Liver (tissue), 10 donors: ENCODE measurements at places on chromosomes 7 and 10. TPM values are rescaled to one million over a fixed set of nuclear protein-coding genes. Genes with fewer than 3 reads are reported as not detected.

GRCh38 chr7:40874756-40875155 lies 740.0 kb downstream of the SUGCT start:
- H3K36me3 ChIP-seq = no peaks in the 10 kb centered on the region
- no peak overlapping the region for H3K4me3 ChIP-seq
- no peak for DNase-seq
- no peak overlapping the region for H3K27ac ChIP-seq

DNA sequence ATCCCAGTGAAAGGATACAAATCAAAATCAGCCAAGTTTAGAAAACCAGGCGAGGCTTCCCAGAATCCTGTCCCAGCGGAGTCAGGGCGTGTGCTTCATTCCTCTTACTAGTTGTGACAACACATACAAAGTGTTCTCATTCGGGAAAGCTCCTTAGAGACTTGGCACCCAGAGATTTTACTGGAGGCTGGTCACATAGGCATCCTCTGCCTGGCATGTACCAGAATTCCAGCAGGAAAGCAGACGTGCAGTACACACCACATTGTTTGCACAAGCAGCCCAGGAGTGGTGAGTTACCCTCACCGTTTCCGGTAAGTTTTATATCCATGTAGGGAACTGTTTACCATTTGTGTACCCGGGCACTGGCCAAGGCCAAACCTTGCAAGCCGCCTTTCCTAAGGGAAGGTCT lies 34.9 kb downstream of the MMRN2 start:
- H3K4me1 ChIP-seq = no peaks in the 10 kb centered on the region
- H3K27me3 ChIP-seq = no peaks in the 10 kb centered on the region
- no peak for DNase-seq
- H3K27ac ChIP-seq = no peak overlapping the region
- no peak overlapping the region for H3K4me3 ChIP-seq
- peaks cover 18% of the 10 kb centered on the region for H3K36me3 ChIP-seq

GRCh38 chr7:99008921-99009530 lies 130.7 kb downstream of the TRRAP start:
- no peak overlapping the region for H3K27ac ChIP-seq
- no peaks in the 10 kb centered on the region for H3K27me3 ChIP-seq
- H3K4me1 ChIP-seq = no peaks in the 10 kb centered on the region

DNA sequence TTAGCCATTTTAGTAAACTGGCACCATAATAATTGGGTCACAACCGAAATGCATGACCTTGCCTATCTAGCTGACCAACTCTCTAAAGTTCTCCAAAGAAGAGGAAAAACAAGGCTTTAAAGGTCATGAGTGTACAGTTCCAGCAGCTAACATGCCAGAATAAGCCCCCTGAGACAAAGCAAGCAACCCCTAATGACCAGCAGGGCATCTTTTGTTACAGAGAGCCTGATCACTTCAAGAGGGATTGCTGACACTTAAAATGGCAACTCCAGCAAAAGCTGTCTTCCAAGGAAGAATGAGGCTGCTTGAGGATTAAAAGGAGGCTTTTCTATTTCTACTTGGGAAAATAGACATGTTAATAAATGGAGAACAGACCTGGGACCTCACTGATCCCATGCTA lies 213.6 kb downstream of the CDC14C start:
- no peaks in the 10 kb centered on the region for H3K27me3 ChIP-seq
- no peaks in the 10 kb centered on the region for H3K36me3 ChIP-seq
- H3K27ac ChIP-seq = no peak overlapping the region

DNA sequence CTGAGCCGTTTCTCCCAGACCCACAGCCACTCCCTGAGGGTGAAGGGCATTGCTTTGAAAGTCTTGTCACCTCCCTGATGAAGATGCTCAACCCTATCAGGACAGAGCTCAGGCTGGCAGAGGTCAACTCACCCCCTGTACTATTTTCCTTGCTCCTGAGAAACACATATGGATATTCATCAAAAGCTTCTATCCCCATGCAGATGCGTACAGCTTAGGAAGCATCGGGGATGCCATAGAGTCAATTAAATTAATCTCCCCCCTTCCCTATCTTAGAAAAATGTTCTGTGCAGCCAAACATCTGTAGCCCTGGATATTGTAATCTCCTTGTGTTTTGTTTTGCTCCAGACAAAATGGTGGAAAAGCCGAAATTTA lies 67.2 kb downstream of the EMX2 start:
- no peaks in the 10 kb centered on the region for H3K36me3 ChIP-seq
- no peak overlapping the region for H3K4me3 ChIP-seq
- H3K27me3 ChIP-seq = peaks cover 6% of the 10 kb centered on the region
- H3K4me1 ChIP-seq = no peaks in the 10 kb centered on the region
- no peak for DNase-seq
- H3K27ac ChIP-seq = no peak overlapping the region

DNA sequence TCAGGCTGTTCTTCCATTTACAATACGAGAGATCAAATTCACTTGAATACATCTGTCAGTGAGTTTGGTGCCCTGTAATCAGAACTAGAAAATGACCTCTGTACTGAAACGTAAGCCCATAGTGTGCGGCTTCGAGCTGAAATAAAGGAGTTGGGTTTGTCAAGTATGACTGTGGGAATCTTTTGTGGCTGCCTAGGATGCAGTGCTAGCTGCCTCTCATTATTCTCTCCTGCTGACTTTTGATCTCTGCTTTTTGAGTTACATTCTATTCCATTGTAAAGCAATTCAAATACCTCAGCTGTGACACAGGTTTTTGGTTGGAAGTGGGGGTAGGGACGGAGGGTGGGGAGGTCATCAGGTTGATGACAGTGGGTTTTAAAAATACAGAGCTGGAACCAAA lies 40.4 kb downstream of the ICA1 start:
- H3K4me1 ChIP-seq = peaks cover 4% of the 10 kb centered on the region
- H3K27me3 ChIP-seq = no peaks in the 10 kb centered on the region
- no peak overlapping the region for H3K4me3 ChIP-seq
- no peak overlapping the region for H3K27ac ChIP-seq

DNA sequence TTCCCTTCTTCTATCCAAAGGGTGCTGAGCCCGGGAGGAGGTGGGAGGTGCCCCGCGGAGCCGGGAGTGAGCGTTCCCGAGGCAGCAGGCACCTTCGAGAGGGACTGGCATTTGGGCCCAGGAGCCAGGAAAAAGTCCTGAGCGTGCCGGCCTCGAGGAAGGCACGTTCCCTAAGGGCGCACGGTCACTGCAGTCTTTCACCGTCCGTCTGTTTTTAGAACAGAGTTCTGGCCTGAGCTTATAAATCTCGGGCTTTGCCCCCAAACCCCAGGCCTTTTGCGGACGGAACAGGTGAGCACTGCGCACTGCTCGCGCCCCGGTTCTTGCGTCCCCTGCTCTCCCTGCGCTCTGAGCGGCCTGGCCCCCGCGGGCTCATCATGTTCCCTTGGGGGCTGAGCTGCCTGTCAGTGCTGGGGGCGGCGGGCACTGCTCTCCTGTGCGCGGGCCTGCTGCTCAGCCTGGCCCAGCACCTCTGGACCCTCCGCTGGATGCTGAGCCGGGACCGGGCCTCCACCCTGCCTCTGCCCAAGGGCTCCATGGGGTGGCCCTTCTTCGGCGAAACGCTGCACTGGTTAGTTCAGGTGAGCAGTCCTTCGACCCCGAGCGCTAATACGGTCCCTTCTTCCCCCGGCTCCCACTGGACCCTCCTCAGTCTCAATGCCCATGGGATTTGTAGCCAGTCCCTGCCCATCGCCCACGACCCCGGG lies 442 bp downstream of the CYP26C1 start:
- peaks cover 3% of the 10 kb centered on the region for H3K36me3 ChIP-seq
- DNase-seq = no peak
- H3K27me3 ChIP-seq = peaks cover 4% of the 10 kb centered on the region
- H3K4me1 ChIP-seq = peaks cover 19% of the 10 kb centered on the region

GRCh38 chr7:158956805-158957509 lies 100.6 kb downstream of the DYNC2I1 start:
- H3K27me3 ChIP-seq = peaks cover 4% of the 10 kb centered on the region
- no peak overlapping the region for H3K27ac ChIP-seq
- no peak for DNase-seq
- peaks cover 2% of the 10 kb centered on the region for H3K4me1 ChIP-seq
- no peak overlapping the region for H3K4me3 ChIP-seq
- H3K36me3 ChIP-seq = no peaks in the 10 kb centered on the region

- no peak overlapping the region for H3K4me3 ChIP-seq
- no peak for DNase-seq
- H3K36me3 ChIP-seq = no peaks in the 10 kb centered on the region
- H3K27me3 ChIP-seq = no peaks in the 10 kb centered on the region
- H3K4me1 ChIP-seq = peaks cover 3% of the 10 kb centered on the region
Measured at GRCh38 chr10:104582602-104582951, 58.5 kb upstream of the SORCS3 start.

DNA sequence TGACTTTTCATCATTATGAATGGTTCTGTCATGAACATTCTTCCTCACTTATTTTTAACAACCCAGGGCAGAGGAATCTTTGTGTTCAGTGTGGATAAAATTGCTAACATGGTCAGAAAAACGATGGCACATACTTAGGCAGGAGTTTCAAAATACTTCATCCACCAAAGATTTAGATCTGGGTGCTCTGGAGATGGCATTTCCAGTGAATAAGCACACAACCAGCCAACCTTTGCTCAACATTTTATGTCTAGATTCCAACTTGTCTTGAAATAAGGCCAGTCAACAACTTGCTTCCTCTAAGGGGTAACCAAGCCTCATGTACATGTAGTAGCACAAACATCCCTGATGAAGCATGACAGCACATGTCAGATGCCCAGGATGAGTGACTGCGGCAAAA lies 33.4 kb upstream of the ADRB1 start:
- no peaks in the 10 kb centered on the region for H3K36me3 ChIP-seq
- no peak overlapping the region for H3K4me3 ChIP-seq
- no peaks in the 10 kb centered on the region for H3K4me1 ChIP-seq
- DNase-seq = no peak

- H3K27me3 ChIP-seq = no peaks in the 10 kb centered on the region
- H3K4me3 ChIP-seq = no peak overlapping the region
- no peaks in the 10 kb centered on the region for H3K4me1 ChIP-seq
- no peaks in the 10 kb centered on the region for H3K36me3 ChIP-seq
Measured at GRCh38 chr7:157841773-157842370, 505.1 kb downstream of the DNAJB6 start.

The ADRA2A gene
- total RNA-seq = 0.19 TPM

The BBS9 gene
- 9.5 TPM for total RNA-seq

The DGKB gene
- 0.09 TPM for total RNA-seq

The LIPN gene
- 0.25 TPM for total RNA-seq

The ETV1 gene
- 3.8 TPM for total RNA-seq

The SPDYE6 gene
- total RNA-seq = not detected

The PRTFDC1 gene
- 1.1 TPM for total RNA-seq

The EPHA1 gene
- 21.0 TPM for total RNA-seq

The AUTS2 gene
- total RNA-seq = 24.4 TPM

The ACSM6 gene
- total RNA-seq = not detected
